ENCODE measurements at places on chromosomes 2 and 18.
A peak's percentile ranks its signal among the peaks of the same experiment; 100 is the strongest.

- no peak for DNase-seq
These were observed 131.9 kb upstream of the EML6 start for GRCh38 chr2:54591551-54591950.

DNA sequence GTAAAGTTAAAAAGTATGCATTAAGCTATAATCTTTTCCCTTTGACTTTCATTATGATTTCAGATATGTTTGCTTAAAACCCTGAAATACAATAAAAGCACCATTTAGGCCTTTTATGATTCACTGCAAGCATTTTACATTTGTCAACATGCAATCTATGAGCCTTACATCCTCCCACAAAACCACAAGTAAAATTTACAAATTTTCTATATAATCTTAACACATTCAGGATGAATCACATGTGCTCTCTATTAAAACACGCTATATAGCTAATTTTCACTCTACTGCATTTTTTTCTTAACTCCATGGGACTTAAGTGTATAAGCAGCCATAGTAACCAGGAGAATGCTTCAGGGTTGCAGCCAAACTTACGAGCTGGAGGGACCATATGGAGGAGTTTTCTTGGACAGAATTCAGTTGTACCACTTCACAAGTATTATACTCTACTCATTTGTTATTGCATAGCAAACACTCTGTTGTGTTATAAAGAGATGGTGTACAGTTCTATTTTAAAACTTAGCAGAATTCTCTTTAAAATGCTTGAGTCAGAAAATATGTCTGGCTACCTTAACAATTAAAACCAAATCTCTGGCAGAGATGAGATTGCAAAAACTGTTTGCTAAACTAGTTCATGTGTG is 293.2 kb downstream of the ALK start:
- DNase-seq: peak; percentile 34

- no peak for DNase-seq
These were observed 32.8 kb downstream of the MEIS1 start for GRCh38 chr2:66467718-66468117.

DNA sequence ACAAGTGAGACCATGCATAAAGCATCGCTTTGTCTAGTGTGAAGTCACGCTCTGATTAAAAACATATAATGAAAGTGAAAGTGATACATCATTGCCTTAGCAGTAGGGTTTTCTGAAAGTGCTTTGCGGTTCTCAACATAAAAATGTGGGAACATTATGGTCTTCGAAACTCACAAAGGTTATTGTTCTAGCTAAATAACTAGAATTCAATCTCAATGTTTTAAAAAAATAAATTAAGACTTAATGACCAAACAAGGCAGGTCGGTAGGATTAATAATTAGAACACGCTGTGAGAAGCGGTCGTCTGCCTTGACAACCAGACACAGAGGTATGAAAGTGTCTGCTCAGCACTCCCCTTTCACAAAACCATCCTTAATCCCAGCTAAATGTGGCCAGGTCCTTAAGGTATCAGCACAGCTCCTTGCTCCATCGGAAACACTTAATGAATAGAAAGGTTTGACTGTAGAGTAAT is 42.2 kb downstream of the KLHL14 start:
- peak; percentile 52 for DNase-seq

DNA sequence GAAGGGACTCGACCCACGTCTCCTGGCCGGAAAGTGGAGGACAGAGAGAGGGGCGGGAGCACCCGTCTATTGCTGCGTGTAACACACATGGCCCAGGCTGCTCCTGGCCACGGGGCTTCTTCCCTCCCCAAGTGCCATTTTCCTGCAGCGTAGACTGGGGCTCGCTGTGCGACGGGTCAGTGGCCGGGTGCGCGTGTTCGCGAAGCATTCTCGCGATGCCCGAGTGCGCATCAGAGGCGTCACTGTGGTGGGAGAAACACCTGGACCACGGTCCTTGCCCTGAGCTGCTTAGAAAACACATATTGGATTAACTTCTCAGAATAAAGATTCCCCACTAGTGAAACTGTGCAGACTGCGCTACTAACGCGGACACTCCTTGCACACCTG is 200.8 kb downstream of the EIPR1 start:
- no peak for DNase-seq

- DNase-seq: peak; percentile 77
These were observed 72.3 kb downstream of the SPTBN1 start for GRCh38 chr2:54528311-54528955.

DNA sequence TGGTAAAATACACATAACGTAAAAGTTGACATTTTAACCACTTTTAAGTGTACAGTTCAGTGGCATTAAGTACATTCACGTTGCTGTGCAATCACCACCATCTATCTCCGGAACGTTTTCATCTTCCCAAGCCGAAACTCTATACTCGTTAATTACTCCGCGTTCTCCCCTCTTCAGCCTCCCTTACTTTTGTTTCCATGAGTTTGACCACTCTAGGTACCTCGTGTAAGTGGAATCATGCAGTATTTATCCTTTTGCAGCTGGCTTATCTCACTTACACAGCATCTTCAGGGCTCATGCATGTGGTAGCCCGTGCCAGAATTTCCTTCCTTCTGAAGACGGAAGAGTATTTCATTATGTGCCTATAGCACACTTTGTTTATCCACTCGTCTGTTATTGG is 225.2 kb downstream of the SLC4A3 start:
- no peak for DNase-seq

DNA sequence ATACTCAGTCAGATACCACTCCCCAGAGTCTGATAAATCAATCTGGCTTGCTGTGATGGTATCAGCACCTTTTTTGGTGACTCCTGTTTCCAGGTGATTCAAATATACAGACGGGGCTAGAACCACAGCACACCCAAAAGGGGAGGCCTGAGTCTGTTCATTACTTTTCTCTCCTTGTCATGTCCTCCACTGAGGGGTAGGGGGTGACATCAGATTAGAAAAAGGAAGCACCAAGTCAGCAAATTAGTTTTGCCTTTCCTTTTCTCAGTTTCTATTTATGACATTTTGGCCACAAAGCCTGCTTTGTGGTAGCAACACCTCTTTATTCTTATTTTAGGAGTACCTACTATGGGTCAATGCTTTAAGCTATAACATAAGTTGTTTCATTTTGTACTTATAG is 127.4 kb downstream of the CCDC102B start:
- DNase-seq: no peak

GRCh38 chr2:229810786-229811185 is 96.4 kb upstream of the DNER start:
- no peak for DNase-seq

DNA sequence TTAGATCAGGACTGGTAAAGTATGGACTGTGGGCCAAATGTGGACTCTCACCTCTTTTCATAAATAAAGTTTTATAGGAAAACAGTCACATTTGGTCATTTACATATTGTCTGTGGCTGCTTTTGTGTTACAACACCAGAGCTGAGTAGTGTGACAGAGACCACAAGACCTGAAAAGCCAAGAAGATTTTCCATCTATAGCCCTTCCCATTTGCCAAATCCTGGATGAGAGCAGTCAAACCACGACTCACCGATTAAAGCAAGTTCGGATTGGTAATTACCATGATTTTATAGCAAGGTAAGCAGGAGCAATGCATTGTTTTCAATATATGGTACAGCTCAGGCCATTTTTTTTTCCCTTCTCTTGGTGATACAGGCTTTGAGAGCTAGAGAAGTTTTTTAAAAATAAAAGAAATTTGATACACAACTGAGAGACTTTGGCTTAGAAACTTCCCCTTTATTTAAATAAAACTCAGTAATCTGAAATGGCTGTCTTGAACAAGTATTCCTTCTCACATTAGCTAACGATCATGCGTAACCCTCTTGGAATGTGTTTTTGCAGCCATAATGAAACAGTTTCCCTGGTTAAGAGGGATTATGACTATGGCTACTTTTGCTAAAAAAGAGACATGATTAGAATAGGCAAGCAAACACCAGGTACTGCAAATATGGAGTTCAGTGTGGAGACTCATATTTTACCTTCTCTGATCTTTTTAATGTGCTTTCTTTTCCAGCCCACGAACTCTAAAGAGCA is 9.5 kb upstream of the MALL start:
- DNase-seq: peak; percentile 82

- DNase-seq: no peak
These were observed 105.1 kb upstream of the SLC38A11 start for GRCh38 chr2:165060411-165060810.

DNA sequence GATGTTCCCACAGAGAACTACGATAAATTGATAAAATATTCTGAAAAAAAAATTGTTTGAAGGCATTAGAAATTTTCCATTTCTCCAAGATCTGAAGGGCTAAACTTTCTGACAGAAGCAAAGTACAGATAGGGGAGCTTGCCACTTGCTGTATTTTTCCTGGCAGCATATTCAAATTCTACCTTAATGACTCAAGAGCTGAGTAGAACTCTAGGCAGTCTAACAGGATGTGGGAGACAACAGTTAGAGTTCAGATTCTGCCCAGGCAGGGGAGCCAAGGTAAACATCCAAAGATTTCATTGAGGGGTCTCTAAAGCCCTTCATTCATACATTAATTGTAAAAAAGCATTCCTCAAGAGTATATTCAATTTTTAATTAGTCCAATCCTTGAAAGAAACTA is 46.0 kb upstream of the RIT2 start:
- peak; percentile 89 for DNase-seq

DNA sequence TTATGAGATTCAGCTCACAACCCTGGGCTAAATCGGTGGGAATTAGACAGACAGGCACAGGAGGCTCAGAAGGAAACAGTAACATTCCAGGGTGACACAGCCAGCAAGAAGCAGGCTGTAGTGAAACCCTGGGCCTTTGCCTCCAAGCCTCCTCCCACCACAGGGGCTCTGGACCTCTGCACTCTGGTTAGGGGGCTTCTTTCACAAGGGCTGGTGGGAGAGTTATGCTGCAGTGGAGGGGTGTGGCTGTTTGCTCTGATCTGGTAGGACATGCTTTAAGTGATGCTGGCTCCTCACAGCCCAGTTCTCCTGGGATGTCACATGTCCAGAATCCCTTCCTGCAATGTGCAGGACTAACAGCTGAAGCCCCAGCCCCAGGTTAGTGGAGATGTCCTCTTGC is 109.9 kb downstream of the TGFA start:
- no peak for DNase-seq

GRCh38 chr2:45102141-45102540 is 92.9 kb upstream of the SIX2 start:
- no peak for DNase-seq

- peak; percentile 85 for DNase-seq
These were observed 75.3 kb downstream of the LRRFIP1 start for GRCh38 chr2:237702441-237703391.

DNA sequence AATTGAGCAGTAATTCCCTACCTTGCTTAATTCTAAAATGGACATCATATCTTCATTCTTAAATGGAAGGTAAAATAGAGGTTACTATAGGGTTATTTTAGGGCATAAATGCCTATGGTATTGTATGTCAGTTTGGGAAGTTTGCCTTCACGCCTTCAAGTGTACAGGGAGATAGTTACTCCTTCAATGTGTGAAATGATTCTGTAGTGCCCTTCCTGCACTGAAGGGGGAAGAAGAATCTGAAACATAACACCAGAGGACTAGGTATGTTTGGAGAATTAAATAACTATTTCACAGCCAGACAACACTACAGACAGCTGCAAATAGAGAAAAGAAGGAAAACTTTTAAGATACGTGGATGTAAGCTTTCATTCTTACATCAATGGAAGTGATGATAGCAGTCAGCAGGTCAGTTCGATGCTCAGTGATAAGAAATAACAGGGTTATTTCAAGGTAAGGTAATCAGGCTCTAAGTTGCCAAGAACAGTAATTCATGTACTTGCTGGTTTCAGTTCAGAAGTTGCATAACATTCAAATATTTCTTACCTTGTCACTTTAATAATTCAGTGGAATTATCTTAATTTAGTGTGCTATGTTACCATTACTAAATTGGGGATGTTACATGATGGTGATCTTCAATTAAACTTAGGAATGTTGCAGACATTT is 4.0 kb downstream of the PKP4 start:
- DNase-seq: no peak

GRCh38 chr2:190682168-190682567 is 33.3 kb downstream of the NAB1 start:
- DNase-seq: peak; percentile 60

DNA sequence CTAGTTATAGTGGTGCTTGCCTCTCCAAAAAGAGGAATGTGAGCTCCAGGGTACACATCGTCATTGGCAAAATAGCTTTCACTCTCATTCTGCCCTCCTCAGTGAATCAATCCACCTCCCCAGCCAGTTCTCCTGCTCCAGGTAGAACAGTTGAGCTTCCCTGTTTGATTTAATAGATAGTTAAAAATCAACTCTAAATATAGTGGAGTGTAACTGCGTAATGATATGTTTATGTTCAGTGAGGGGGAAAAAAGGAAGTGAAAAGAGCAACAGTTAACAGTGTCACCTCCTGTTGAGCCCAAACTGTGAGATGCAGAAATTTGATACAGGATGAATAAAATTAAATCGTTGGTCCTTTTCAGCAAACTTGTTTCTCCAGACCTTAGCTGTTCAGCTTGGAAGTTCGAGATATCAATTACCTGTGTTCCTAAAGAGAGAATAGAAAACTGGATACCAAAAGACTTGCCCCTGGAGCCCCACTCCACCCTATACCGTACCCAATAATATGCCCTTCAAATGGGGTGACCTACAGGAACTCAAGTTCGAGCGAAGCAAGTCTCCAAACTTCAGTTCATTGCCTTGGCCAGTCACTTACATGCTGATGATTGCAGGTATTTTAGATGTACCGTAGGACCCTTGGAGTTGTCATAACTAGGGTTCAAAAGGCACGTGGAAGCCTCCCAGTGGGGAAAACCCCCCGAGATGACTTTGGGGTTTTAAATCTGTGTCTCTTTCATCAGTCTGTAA is 708.4 kb downstream of the RNF144A start:
- DNase-seq: no peak

DNA sequence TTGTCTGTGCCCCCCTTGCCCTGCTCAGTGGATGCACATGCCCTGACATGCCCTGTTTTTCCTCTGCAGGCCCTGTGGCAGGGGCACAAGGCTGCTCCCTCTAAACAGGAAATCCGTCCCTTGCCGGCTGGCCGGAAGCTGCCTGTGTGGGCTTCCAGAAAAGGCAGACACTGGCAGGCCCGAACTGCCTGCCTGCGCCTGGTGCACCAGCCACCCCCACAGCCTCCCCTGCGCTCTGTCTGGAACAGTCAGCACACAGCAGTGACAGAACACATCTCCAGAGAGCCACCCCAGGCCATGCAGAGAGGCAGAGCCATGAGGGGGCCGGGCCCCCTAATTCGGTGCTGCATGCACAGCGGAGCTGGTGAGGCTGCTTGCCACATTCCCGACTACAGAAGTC is 33.5 kb downstream of the LOXHD1 start:
- no peak for DNase-seq

GRCh38 chr2:144163592-144163991 is 356.3 kb downstream of the ZEB2 start:
- DNase-seq: no peak

GRCh38 chr2:156399224-156399949 is 36.8 kb upstream of the GPD2 start:
- DNase-seq: no peak

DNA sequence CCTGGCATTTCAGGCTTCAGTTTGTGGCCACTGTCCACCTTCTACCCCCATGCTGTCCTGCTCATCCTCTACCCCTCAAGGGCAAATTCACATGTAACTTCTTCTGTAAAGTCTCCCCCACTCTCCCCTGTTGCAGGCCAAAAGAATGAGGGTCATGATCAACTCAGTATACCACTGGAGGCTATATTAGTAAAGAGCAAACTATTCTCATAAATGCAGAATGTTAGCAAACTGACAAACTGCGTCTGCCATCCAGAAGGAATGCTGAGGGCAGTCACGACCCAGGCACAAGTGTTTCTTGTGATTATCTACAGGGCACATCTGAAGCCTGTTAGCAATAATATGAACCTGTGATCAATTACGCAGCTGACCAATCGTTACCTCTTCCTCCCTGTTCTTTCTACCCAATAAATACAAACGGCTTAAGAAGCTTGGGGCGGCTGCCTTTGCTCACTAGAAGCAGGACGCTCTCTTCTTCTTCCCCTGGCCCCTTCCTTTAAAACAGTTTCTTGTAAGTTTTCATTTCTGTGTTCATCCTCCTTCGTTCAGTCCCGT is 58.3 kb downstream of the SEPTIN10 start:
- DNase-seq: no peak
